ENCODE measurements at places on chromosomes 1 and 21.
A peak's percentile ranks its signal among the peaks of the same experiment; 100 is the strongest.

DNA sequence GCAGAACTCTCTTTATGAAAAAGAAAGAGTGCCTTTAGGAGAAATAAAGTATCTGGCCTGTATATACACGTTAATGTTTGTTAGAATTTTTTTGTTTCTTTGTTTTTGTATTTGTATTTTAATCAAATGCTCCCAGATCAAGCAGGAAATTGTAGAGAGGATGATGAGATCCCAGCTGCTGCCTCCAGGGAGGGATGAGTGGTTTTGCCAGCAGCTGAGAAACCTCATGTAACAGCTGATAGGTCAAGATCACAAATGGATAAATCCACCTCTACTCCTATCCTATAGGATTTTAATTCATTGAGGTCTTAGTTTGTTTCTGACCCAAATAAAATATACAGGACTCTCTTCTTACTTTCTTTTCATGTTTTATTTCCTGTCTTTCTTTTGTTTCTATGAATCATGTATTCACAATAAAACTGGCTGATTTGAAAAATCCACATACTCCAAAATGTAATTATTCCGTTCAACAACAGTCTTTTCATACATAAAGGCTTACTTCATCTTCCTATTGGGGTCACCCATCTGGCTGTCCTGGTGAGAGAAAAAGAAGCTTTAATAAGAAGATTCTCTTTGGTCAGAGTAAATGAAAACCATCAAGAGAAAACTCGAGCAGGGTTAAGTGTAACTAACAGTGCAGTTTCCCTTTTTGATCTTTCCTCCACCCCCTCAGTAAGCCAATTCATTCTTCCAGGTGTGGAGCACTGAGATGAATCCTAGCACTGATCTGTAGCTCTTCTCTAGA is 129.3 kb upstream of the PLPPR5 start:
- DNase-seq, result no peak

GRCh38 chr1:9865724-9866123 is 42.0 kb upstream of the CLSTN1 start:
- DNase-seq, result no peak

- DNase-seq, result no peak
Measured at GRCh38 chr1:20075345-20075744, 5.4 kb downstream of the PLA2G5 start.

DNA sequence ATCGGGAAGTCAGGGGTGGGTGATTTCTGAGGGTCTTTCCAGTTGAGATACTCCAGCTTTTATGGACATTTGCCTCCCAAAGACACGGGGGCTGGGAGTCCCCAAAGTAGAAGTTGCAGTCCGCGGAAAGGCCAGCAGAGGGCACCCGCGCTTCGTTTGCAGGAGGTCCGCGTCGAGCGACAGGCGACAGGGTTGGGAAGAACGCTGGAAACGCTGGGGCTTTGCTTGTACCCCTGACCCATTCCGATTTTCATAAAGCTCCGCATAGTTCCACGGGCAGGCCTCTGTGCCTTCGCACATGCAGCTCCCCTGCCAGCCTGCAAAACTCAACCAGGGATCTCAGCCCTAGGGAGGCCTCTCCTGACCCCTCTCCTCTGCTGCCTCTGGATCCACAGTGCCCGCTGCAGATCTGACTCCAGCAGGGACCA is 44.2 kb upstream of the LAPTM5 start:
- peak; percentile 62 for DNase-seq

DNA sequence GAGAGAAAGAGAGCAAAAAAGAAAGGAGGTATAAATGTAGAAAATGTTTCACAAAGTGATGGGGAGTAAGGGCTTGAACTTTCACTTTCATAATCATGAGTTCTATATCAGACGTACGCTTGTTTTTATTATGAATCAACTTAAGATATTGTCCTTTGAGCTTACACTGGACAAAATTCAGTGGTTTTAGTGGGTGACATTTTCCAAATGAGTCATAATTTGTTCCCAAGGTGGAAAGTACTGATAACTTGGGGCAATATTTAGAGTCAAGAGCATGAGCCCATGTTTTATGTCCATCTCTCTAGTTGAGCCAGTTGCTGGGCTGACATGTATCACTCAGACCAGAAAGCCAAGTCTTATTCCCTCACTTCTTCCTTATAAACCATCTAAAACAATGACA is 161.6 kb downstream of the CHRM3 start:
- no peak for DNase-seq

DNA sequence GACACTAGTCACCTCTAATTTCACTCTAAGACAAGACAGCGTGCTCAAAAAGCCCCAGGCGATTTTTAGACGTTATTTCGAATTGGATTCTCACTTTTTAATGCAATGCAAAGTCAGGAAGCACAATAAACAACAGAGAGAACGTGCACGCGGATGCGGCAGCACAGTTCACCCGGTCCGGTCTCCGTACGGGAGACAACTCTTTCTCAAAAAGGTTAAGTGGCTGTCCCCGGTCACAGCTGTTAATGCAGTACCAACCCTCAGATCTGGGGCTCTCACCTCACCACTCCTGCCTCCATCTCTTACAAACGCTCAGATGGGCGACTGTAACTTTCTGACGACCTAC is 1.2 kb downstream of the HP1BP3 start:
- DNase-seq, result no peak

DNA sequence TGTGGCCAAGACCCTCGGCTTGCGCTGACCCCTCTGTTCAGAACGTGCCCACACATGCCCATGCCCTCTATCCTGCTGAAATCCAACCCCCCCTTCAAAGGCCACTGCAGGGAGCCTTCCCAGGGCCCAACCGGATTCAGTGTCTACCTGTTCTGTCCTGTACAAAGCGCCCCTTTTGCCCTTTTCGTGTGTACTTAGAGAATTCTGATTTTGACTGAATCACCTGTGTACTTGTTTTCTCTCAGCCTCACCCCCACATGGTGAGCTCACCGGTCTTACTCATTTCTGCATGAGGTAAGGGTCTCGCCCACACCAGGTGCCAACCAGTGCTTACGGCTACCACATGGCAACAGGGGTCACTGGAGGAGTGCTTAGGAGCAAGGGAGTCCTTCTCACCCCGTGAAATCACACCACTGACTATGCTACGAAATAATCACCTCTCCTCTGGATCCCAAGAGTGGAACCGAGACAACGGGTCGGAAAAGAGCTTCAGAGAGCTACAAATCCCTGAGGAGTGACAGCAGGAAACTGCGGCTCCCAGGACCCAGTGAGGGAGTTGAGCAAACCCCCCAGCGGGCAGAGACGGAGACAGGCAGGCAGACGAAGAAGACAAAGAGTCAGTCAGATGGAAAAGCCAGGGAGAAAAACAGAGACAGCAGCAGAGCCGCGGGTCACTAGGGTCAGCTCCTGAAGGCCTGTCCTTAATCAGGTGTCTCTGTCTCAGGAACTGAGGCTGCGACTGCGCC is 2.1 kb upstream of the S100A2 start:
- DNase-seq, result no peak

GRCh38 chr1:3514404-3514803 is 59.9 kb downstream of the ARHGEF16 start:
- no peak for DNase-seq

- no peak for DNase-seq
Measured at GRCh38 chr1:111746614-111746999, 7.4 kb upstream of the INKA2 start.

GRCh38 chr1:158818975-158819431 is 12.1 kb upstream of the MNDA start:
- DNase-seq, result no peak

Data from activated effector memory CD4-positive, alpha-beta T cell treated with Interleukin-2 at 50 U/mL for 16 hours (primary cell).